ENCODE measurements at places on chromosomes 2 and 18.

DNA sequence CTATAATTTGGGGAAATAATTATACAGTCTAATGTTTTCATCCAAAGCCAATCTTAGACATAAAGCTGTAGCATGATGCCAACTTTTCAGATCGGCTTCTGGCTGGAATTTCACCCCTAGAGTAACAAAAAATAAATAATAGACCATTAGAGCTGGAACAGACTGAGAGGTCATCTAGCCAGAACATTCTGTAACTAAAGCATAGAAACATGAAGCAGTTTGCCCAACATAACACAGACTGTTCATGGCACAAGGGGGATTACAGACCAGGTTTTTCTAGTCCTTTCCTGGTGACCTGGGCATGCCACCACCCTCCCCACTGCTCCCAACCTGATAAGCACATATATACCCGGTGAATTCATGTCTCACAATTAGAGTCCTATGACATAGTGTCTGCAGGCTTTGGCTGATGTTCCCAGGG is 116.4 kb upstream of the PPP1CB start:
- no peaks in the 10 kb centered on the region for H3K27me3 ChIP-seq
- no peak overlapping the region for H3K4me3 ChIP-seq
- no peak overlapping the region for H3K27ac ChIP-seq
- peaks cover 9% of the 10 kb centered on the region for H3K36me3 ChIP-seq
- DNase-seq = no peak

GRCh38 chr2:124834331-124834730 is 809.2 kb downstream of the CNTNAP5 start:
- no peaks in the 10 kb centered on the region for H3K27me3 ChIP-seq
- DNase-seq = no peak
- no peaks in the 10 kb centered on the region for H3K4me1 ChIP-seq
- H3K4me3 ChIP-seq = no peak overlapping the region
- H3K36me3 ChIP-seq = no peaks in the 10 kb centered on the region

- DNase-seq = no peak
- H3K4me3 ChIP-seq = no peak overlapping the region
- no peaks in the 10 kb centered on the region for H3K4me1 ChIP-seq
- no peaks in the 10 kb centered on the region for H3K36me3 ChIP-seq
These were observed 44.4 kb upstream of the LRRTM1 start for GRCh38 chr2:80348953-80349352.

DNA sequence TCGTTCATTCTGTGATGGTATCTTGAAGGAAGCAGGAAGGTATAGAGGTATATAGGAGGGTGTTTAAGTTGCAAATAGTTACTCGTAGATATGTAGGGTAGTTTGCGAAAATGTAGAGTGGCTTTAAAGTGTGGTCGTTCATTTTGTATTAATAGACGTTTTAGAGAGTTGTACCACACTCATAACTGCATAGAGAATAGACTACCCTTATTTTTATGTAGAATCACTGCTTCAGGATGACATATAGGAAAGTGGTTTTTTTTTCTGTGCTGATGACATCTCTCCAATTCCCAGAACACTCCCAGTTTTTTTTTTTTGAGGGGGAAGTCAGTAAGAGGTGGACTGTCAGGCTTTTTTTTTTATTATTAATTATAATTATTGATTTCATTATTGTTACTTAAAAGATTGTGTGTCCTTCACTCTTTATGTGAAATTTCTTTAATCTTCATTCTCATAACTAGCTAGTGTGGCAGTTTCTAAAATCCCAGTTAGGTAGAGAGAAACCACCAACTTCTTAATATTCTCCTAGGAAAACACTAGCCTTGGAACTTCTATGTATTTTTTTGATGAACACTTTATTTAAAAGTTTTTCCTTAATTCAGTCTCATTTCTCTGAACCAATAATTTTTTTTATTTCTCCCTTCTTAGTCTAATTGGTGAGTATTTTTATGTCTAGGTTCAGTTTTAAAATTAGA is 1.5 kb downstream of the ACTR3 start:
- DNase-seq = no peak
- peak overlapping the region; percentile 97 for H3K4me3 ChIP-seq
- no peaks in the 10 kb centered on the region for H3K27me3 ChIP-seq
- H3K36me3 ChIP-seq = no peaks in the 10 kb centered on the region
- peak overlapping the region; percentile 100 for H3K27ac ChIP-seq
- peaks cover 85% of the 10 kb centered on the region for H3K4me1 ChIP-seq

DNA sequence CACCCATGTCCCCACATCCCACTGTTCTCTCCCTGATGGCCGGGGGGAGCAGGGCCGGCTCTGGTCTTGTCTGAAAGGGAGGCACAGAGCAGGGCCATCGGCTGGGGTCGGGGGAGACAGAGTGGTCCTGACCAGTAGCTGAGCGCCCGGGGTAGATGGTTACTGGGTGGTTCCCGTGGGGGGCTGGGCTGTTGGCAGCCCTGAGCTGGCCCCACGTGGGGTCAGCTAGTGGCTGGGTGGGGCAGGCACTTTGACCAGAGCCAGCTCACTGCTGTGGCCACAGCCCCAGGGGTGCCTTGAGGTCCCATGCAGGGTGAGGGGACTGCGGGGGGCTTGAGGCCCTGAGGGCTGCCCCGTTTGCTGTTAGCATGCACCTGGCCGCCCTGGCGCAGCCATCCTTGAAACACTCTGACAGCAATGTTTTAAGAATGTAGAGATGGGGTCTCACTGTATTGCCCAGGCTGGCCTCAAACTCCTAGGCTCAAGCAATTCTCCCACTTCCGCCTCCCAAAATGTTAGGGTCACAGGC is 12.3 kb upstream of the NEU4 start:
- H3K27me3 ChIP-seq = no peaks in the 10 kb centered on the region
- no peaks in the 10 kb centered on the region for H3K36me3 ChIP-seq
- peak; percentile 65 for DNase-seq
- H3K27ac ChIP-seq = no peak overlapping the region
